Activated naive CD4-positive, alpha-beta T cell treated with anti-CD3 and anti-CD28 coated beads, Interleukin-2, amount 50 U/mL, for 72 hours (primary cell): ENCODE measurements at places on chromosomes 5 and 9. TPM values are rescaled to one million over a fixed set of nuclear protein-coding genes. Genes with fewer than 3 reads are reported as not detected.

The SPINK13 gene
- total RNA-seq, result not detected

The CDC25C gene
- total RNA-seq, result 30.5 TPM

The SERF1B gene
- 16.0 TPM for total RNA-seq

GRCh38 chr5:125452991-125453390, 706.6 kb upstream of the ZNF608 start:
- no peak for DNase-seq

GRCh38 chr9:114499941-114500696, 5.2 kb downstream of the WHRN start:
- no peak for DNase-seq

DNA sequence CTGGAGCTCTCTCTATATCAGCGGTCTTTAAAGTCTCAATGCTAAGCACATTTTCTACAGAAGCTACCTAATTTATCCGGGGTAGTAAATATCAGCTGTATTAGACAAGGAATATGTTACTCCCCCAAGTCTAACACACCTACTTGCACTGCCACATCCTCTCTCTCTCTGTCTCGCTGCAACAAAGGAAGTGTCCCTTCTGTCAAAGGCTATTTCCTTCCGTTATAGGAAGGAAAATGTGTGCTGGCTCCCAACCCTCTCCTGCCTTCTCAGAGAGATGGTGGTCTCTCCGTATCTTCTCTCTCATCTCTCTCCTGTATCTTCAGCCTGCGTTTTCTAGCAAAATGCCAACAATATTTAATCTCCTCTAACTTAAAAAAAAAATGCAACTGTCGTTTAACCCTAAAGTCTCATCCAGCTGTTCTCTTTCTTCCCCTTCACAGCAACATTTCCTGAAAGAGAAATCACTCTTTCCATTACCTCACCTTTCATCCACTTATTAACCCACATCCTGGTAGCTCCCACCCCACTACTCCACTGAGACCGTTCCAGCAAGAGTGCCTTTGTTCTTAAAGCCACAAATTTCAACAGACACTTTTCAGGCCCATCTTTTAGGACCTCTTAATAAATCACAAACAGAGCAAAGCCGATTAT, 2.3 kb downstream of the TTF1 start:
- no peak for DNase-seq

DNA sequence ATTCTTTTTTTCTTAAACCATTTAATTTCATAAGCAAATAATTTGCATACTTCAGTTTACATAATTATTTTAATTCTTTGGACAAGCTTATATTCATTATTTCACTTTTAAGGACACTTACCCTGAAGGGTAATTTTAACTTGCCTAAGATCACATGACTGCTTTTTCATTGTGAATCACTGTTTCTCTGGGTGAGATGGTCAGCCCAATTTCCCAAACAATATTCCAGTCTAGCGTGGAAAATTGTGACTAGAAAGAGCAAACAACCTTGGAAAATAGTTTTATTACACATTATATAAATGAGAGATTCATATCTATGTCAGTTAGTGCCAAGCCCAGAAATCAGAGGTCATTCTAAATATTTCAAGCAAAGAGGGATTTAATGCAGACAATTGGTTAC, 21.4 kb upstream of the JAKMIP2 start:
- no peak for DNase-seq

- DNase-seq, result no peak
Measured at GRCh38 chr9:129719135-129719534, 33.7 kb downstream of the PTGES start.

- no peak for DNase-seq
Measured at GRCh38 chr9:136057236-136058081, 37.6 kb downstream of the NACC2 start.

DNA sequence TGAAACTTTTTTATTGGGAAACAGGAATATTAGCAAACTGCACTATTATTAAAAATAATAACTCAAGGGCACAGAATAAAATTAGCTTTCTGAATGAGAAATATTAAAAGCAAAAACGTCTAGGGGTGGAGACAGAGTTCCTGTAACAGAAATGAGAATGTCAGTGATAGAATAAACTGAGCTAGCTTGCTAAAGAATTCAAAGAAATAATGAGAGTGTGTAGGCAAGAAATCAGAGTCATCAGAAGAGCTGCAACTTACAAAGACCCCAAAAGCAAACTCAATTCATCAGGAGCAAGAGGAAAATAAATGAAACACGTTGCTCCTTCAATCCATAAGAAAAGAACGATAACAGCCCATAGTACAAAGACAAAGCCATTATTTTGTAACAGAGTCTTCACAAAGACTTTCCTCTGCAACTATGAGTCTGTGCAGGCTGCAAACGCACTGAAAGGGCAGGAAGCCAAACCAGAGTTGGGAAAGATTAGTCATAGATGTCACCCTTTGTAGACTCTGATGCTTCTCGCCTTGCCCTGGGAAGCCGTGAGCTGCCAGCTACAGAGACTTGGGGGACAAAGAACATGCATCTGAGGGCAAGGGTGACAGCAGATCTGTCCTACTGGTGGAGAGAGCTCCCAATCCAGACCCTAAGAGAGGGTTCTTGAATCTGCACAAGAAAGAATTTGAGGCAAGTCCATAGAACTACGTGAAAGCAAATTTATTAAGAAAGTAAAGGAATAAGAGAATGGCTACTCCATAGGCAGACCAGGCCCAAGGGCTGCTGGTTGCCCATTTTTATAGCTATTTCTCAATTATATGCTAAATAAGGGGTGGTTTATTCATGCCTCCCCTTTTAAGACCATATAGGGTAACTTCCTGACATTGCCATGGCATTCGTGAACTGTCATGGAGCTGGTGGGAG, 40.8 kb downstream of the SHC3 start:
- DNase-seq, result no peak

DNA sequence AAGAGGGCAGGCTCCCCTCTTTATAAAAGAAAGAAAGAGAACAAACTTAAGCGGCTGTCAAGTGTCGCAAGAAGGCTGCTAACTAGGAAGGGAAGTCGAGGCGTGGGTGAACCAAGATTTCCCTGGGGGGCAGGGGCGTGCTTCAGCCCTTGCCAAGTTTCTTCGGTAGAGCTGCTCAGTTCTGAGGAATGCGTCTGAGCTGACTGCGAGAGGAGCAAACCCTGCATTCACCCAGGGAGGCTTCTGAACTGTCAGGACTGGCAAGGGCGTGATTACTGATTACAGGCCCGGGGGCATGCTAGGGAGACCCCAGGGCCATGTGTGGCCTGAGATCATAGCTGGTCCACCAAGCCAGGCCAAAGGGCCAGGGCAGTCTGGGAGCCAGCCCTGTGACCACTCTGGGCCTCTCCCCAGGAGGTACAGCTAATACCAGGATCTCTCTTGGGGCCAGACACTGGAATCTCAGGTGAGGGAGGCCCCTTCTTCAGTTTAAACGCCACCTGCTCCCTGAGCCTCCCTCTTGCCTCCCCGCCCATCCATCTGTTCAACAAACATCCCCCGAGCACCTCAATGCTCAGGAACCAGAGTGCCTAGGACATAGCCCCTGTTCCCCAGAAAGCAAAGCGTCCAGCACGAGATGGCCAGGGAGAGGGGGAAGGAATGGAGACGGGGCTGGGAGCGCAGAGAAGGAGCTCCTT, 30.9 kb downstream of the SARDH start:
- DNase-seq, result no peak

GRCh38 chr5:138051441-138052296, 18.8 kb upstream of the FAM13B start:
- DNase-seq, result no peak

- DNase-seq, result no peak
Measured at GRCh38 chr9:83132768-83133167, 69.8 kb upstream of the RASEF start.

GRCh38 chr9:75891277-75891741, 836 bp downstream of the PCSK5 start:
- DNase-seq, result peak; percentile 60
